BJ (cell line): ENCODE measurements at places on chromosomes 2 and 18.

DNA sequence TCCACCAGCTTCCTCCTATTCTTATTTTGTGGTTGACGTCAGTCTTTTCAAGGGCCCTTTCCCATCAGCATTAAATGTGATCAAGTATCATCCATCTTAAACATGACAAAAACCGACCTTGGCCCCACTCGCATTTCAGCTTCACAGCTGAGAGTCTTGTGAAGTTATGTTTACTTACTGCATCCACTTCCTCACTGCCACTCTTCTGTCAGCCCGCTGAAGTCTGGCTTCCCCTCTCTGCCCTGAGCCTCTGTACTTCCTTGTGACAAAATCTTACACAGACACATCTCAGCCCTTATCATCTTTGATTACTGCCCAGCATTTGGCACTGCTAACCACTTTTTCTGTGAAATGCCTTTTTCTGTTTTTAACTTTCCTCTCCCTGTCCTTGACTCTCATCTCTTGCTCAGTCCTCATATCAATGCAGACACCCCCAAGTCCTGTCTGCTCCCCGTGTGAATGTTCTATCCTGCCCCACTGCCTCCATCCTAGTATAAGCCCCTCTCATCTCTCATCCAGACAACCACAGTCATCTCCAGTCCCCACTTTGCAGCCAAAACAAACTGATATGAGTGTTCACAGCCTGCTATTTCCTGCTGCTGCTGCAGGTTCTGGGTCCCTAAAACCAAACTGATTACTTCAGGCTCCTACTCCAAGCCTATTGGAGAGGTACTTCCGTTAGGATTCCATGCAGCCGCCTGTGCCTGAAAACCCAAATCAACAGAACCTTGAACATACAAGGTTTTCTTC is 31.4 kb downstream of the FOSL2 start:
- no peak for DNase-seq

- DNase-seq, result no peak
Measured at GRCh38 chr2:240921995-240922244, 15.8 kb downstream of the CROCC2 start.

- peak; percentile 31 for DNase-seq
Measured at GRCh38 chr2:201158111-201158929, 24.6 kb upstream of the CASP10 start.

GRCh38 chr2:168874368-168875054 is 15.7 kb downstream of the SPC25 start:
- DNase-seq, result no peak

GRCh38 chr2:145108959-145109710 is 589.2 kb upstream of the ZEB2 start:
- no peak for DNase-seq

DNA sequence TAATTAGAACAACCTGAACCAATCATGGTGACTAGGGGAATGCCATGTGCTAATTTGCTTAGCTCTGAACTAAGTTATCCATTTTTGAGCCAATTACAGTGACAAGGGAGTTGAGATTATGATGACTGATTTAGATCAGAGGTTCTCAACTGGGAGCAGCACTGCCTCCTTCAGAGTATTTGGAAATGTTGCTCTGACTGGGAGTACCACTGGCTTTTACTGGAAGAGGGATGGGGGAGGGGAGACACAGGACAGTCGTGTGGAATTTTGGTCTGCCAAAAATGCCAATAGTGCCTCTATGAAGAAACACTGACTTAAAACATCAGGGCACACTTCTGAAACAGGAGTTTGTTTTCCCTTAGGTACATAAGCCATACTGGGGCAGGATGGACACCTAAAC is 48.1 kb upstream of the VPS54 start:
- DNase-seq, result no peak

DNA sequence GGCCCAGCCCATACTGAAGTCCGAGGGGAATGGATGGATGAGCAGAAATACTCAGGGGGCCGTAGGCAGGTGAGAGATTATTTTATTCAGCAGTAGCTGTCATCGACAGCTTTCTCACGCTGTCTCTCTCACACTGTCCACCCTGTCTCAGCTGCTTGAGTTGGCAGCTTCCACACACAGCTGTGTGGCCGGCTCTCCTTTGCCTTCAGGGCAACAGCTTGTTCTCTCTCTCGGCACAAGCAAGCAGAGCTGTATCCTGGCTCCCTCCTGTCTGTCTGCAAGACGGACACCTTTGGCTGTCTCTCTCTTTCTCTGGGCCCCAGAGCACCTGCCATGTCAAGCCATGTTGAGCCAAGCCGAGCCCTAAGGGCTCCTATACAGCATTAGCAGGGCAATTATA is 9.8 kb upstream of the PAPOLG start:
- no peak for DNase-seq

- DNase-seq, result no peak
Measured at GRCh38 chr18:13110559-13110958, 108.0 kb upstream of the LDLRAD4 start.

DNA sequence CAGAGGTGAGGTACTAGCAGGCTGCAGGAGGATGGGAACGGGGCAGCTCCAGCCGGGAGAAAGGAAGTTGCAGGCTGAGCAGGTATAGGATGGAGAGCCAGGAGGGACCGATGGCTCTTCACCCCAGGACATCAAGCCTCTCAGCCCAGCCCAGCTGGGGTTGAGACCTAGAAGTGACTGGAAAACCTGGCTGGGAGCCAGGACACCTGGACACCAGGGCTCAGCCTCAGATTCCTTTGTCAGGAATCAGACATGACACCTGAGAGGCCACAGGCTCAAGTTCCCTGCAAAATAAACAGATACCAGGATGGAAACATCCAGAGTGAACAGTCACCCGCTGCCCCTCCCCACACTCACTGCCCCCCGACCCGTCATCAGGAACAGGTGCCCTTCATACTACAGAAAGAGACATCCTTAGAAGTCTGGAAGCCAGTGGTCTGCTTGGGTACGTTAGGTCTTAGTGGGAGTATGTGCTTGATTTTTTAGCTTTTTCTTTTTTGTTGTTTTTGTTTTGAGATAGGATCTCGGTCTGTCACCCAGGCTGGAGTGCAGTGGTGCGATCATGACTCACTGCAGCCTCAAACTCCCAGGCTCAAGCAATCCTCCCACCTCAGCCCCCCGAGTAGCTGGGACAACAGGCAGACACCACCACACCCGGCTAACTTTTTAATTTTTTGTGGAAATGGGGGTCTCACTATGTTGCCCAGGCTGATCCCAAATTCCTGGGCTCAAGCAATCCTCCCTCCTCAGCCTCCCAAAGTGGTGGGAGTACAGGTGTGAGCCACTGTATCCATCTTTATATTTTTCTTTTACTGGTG is 95.7 kb upstream of the STPG4 start:
- no peak for DNase-seq

- DNase-seq, result no peak
Measured at GRCh38 chr2:114405247-114406116, 37.0 kb upstream of the DPP10 start.

GRCh38 chr2:9360110-9360509 is 63.2 kb downstream of the ITGB1BP1 start:
- DNase-seq, result no peak

GRCh38 chr2:221397187-221397586 is 174.9 kb downstream of the EPHA4 start:
- no peak for DNase-seq

- DNase-seq, result no peak
Measured at GRCh38 chr2:66957677-66958076, 439.5 kb upstream of the ETAA1 start.

DNA sequence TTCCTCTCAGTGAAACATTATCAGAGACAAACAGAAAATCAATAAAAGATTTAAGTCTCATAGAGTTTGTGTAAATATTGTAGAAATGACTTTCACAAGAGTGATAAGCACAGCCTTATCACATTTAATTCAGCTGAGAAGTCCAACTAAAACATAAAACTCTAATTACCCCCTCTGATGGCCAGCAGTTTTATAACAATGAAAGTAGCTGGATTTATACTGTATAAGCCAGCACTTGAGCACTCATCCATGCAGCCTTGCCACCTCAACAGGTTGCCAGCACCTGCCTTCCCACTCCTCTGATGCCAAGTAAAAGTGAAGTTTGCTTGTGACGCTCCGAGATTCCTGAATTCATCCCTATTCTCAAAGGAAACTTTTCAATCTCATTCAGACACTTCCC is 103.0 kb upstream of the STK39 start:
- no peak for DNase-seq

DNA sequence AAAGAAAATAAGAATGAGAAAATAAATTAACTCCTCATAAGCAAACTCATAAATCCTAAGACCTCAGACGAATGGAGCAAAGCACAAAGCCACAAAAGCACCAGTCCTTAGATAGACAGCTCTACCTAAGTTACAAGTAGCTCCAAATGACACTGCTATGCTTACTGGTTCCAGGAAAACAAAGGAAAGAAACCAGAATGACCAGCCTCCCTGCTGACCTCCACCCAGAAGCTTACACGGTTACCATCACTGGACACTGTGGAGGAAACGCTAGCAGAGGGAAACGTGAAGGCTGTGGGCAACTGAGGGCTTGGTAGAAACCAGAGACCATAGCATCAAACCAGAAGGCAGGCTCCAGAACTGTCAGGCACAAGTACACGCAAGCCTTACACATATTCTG is 67.8 kb downstream of the STK39 start:
- no peak for DNase-seq

DNA sequence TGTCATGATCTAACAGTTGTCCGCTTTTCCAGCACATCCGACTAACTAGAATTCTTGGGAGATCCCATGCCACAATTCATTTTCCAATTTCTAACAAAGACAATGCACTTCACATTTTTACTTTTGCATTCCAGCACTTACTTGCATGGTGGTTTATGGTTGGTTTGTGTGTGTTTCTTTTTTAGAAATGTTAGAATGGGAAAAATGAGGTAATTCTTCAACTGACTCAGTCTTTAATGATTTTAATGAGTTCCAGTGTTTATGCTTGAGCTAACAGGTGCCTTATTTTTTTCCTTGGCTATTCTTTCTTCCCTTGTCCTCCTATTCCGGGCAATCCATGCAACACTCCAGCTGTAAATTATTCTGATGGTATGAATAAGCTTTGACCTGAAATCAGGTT is 46.4 kb downstream of the SLC8A1 start:
- DNase-seq, result peak; percentile 71

- no peak for DNase-seq
Measured at GRCh38 chr2:159635006-159635789, 18.9 kb upstream of the BAZ2B start.

- no peak for DNase-seq
Measured at GRCh38 chr2:86028766-86029381, 76.8 kb downstream of the POLR1A start.

DNA sequence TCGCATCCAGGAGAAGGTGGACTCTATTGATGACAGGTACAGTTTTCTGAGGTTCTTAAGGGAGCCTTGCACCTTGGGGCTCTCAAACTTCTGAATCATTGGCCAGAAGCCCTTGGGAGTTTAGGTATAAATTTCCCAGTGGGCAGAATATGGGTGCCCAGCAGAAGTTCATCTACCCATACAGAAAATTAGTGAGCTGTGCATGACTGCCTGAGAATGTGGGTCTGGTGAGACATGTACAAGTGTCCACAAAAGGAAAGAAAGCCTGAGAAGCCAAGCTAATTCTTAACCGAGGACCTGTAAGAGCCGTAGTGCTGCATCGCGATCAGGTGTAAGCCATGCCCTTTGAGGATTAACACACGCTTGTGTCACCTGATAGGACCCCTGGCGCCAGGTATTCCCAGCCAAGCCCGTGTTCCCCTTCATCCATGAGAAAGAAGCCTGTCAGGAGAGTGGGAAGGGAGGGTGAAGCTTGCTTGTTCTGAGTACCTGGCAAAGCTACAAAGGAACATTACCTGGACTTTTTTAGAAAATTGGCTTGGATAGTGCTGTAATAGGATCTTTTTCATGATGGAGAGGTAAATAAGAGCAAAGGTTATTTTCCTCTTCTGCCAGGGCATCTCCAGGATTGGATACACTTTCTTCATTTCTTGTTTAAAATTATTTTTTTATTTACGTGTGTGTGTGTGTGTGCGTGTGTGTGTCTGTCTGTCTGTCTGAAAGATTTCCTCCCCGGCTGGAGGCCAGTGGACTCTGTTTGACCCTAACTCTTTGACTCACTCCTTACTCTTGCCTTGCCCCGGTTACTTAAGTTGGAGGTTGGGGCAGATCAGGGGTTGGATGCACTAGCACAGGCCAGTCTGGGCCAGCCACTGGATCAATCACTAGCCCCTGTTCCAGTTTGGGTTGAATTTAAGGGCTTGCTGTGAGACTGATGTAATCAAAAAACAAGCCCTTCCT is 90.4 kb upstream of the EML6 start:
- DNase-seq, result peak; percentile 22

- peak; percentile 76 for DNase-seq
Measured at GRCh38 chr2:186848873-186849578, at the start of gene ZSWIM2. Gene ZSWIM2, minus strand, starts transcription at chr2:186849170. Its CDS starts 40 bp downstream, at chr2:186849130.

DNA sequence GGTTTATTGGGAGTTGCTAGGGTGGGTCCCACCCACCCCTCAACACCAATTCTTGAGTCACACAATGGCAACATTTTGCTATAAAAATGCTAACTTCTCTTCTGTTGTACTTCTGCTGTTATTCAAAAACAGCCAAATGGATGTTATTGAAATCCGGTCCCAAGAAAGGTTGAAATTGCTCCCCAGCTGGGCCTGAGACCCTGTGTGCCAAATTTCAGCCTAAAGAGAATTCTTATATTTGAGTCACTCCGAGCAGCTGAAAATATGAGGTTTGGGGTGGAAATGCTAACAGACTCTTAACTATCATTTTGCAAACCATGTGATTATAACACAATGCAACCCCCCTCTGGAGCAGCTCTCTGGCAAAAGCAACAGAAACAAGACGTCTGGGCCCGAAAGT is 27.0 kb upstream of the ACVR1 start:
- DNase-seq, result no peak

DNA sequence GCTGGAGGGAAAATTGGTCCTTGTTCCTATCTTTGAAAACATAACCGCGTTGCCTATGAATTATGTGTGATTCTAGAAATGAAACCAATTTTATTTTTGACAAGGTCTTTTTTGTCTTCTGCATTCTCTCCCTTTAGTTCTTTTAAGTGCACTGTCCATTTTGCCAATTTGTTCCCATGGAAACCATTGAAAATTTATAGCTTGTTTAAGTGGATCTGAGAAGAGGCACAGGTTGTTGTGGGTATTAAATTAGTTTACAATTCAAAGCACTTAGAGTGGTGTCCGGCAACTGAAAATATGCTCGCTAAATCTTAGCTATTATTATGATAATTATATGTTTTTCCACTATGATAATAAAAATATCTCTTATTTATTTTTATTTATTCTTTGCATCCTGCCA is 107.5 kb upstream of the FSHR start:
- DNase-seq, result no peak

GRCh38 chr18:61502472-61502871 is 169.2 kb downstream of the CDH20 start:
- peak; percentile 7 for DNase-seq

DNA sequence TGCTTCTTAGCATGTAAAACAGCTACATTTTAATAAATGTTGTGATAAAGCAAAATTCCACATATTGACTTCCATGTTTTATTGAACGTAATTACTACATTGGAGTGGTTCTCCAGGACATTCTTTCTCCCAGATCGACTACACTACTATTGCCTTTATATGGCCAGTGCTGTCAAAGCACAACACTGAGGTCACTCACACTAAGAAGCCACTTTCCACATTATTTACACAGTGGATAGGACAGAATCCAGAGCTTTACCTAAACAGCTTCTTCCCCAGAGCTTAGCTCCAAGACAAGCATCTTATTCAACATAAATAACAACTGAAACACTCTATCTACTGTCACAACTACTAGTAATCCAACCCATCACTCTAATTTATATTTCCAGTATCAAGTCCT is 73.9 kb upstream of the WDR75 start:
- no peak for DNase-seq

- DNase-seq, result peak; percentile 7
Measured at GRCh38 chr18:3332376-3332775, 70.4 kb downstream of the MYL12B start.
